Activated CD4-positive, alpha-beta T cell treated with anti-CD3 and anti-CD28 coated beads, Interleukin-2, amount 10 ng/mL, durations not matched to agents 7 days and 5 days (primary cell): ENCODE measurements at places on chromosomes 1 and 21.

- no peak for DNase-seq
Measured at GRCh38 chr1:153608742-153609584, 4.0 kb downstream of the S100A16 start.

DNA sequence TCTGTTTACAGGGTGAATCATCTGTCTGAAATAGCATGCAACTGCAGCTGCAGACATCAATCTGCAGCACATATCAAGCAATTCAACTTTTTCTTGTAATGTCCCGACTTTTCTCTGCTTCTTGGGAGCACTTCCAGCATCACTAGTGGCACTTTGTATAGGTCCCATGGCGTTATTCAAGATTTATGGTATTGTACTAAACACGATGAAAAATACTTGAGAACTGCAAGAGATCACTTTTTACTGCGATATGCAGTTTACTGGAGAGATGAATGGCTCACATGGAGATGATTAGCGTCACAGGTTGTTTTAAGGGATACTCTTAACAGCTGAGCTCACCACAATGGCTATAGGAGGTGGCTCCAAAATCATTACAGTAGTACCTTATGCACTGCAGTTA, 7.2 kb upstream of the SCMH1 start:
- DNase-seq = no peak

- peak; percentile 58 for DNase-seq
Measured at GRCh38 chr1:161139766-161140165, 7.3 kb upstream of the DEDD start.

GRCh38 chr1:36465731-36466369, 1.7 kb upstream of the MRPS15 start:
- no peak for DNase-seq

- DNase-seq = no peak
Measured at GRCh38 chr1:58439946-58440345, 106.6 kb downstream of the OMA1 start.

DNA sequence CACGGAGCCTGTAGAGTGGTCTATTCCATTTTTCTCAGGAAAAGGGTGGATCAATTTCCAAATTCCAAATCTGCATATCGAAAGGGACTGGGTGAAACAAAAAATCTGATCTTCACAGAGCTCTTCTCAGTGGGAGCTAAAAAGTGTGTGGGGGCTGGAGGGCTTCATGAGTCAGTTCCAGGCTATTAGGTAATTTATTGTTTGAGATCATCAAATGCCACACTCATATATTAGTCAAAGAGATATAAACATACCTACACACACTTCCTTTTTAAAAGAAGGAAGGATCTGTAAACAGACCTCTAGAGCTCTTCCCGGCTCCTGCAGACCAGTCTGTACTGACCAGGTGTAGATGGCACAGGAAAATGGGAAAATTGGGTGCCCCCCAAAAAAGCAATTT, 175.4 kb downstream of the ZBTB18 start:
- DNase-seq = no peak
